ENCODE measurements at places on chromosomes 7 and 10.

DNA sequence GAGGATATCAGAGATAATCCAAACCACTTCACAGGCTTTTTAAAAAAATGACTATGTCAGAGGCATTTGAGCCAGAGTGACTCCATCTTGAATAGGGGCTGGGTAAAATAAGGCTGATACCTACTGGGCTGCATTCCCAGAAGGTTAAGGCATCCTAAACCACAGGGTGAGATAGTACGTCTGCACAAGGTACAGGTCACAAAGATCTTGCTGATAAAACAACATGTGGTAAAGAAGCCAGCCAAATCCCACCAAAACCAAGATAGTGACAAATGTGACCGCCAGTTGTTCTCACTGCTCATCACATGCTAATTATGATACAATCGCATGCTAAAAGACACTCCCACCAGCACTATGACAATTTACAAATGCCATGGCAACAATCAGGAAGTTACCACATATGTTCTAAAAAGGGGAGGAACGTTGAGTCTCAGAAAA is 177.5 kb downstream of the RAPGEF5 start:
- peak; percentile 48 for DNase-seq

DNA sequence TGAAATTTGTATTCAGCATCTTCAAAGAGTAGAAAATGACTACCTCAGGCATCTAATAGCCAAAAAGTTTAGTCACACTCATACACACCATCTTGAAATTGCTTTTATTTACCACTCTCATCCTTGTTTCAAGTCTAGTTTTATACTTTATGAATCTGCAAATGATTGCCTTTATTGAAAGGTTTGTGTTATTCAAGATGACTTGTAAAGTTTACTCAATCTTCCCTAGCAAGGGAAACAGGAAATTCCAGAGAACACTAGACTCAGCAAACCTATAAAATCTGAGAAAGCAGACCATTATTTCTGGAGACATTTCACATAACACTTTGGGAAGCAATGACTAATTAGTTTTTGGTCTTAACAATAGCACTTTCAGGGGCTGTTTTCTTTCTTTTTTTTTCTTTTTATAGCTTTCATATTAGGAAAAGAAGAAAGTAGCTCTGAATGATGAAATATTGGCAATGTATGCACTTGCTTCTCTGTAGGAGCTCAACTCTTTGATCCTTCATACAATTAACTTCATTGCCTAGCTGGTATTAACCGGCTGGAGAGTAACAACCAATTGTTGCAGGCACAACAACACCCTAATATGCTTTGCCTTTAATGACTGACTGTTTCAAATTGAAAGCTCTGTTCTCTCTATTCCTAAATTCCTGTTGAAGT is 68.9 kb upstream of the HDAC9 start:
- DNase-seq: no peak

DNA sequence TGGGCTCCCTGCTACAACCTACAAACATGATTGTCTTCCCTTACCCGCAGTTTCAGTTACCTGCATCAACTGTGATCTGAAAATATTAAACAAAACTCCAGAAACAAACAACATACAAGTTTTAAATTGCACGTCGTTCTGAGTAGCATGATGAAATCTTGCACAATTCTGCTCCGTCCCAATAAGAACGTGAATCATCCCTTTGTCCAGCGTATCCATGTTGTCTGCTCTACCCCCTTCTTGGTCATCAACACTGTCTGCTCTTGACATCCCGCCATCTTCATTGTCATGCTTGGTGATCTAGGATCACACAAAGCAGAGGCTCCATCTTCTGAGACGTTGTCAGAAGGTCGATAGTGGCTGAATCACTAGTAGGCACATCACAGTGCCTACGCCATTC is 53.9 kb downstream of the ACADSB start:
- DNase-seq: no peak

DNA sequence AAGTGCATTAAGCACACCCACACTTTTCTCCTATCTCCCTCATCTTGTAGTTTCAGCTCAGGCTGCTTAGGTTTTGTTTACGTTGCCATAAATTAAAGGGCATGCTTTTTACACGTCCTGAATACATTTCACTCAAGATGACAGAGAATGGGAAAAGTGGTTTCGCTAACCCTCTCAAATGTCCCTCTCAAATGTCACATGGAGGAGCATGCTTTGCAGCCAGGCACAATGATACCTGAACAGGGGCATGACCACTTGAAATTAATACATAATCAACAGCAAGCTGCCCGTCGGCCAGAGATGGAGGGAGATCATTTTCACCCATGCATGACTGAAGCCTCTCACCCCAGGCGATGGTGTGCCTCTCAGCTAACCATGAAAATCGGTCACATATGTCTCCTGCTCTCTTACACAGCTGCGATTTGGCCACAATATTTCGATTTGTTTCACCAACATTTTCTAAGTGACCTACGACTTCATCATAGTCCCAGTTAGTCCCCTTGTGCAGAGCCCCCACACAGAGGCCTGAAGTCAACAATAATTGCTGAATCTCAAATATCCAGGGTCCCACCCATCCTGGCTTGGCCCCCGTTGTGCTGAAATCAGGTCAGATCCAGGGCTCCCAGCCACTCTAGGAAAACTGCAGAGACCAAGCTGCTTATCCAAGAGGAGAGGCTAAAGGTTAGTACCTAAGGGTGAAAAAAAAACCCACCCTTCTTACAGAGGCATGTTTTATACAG is 373.9 kb upstream of the NFE2L3 start:
- no peak for DNase-seq

GRCh38 chr10:49784681-49785080 is 22.6 kb upstream of the OGDHL start:
- no peak for DNase-seq

DNA sequence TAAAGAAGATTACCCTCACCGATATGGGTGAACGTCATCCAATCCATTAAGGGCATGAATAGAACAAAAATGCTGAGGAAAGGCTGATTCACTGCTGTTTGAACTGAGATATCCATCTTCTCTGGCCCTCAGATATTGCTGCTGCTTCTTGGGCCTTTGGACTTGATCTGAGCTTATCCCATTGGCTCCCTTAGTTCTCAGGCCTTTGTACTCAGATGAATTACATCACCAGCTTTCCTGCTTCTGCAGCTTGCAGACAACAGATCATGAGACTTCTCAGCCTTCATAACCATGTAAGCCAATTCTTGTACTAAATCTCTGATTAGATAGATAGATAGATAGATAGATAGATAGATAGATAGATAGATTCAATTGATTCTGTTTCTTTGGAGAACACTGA is 40.2 kb downstream of the CYCS start:
- no peak for DNase-seq

DNA sequence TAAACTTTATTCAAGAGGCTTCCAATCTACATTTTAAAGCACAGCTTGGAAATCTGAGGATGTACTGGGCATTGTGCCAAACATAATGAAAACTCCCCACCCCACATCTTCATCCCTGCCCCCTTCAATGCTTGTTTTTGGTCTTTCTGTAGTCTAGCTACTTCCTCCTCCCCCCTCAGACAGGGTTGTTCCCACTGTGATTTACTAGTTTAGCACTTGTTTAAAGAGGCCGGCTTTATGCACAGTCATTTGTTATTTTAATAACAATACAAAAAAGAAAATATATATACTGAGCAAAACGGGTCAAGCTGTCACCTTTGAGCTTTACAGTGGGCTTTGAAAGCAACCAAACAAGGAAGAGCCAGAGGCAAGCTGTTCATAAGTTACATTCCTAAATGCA is 132.6 kb downstream of the CHRM2 start:
- no peak for DNase-seq

DNA sequence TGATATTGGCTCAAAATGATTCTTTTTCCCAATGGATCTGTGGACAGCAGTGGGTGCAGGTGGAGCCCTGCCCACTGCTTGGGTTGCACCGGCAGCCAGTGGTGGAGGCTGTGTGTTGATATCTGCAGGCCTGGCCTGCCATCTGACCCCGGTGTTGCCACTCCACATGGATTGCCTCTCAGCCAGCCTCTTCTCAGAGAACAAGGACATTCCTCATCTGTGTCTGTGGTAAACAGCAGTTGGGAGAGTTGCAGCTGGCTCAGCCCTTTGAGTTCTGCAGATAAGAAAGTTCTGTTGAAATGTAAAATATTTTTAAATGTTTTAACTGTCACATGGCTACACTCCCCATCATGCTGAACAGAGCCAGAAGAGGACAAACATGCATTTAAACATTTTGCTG is 374.9 kb upstream of the CELF2 start:
- DNase-seq: no peak

- no peak for DNase-seq
Measured at GRCh38 chr7:145431834-145432233, 596.0 kb upstream of the TPK1 start.

Data from trophoblast cell (in vitro differentiated cells and primary cell).